Adipose tissue (tissue), 3 donors: ENCODE measurements at places on chromosomes 13 and 19. TPM values are rescaled to one million over a fixed set of nuclear protein-coding genes. Genes with fewer than 3 reads are reported as not detected.

The ZNF730 gene
- polyA plus RNA-seq, result not detected

The AP2A1 gene
- 82.4 TPM for polyA plus RNA-seq

The SIGLEC9 gene
- polyA plus RNA-seq, result 4.3 TPM

The CYP4F2 gene
- 0.08 TPM for polyA plus RNA-seq

The UBE2L5 gene
- 0.02 TPM for polyA plus RNA-seq

The OR10H1 gene
- not detected for polyA plus RNA-seq

The FFAR1 gene
- polyA plus RNA-seq, result not detected

The EFNA2 gene
- not detected for polyA plus RNA-seq

The IRGQ gene
- 3.4 TPM for polyA plus RNA-seq

The PTGIR gene
- polyA plus RNA-seq, result 2.0 TPM

The ZIM2 gene
- 0.09 TPM for polyA plus RNA-seq

The KLK15 gene
- polyA plus RNA-seq, result 0.10 TPM

The NTF4 gene
- not detected for polyA plus RNA-seq

The PSPN gene
- polyA plus RNA-seq, result 0.37 TPM

The PSG2 gene
- polyA plus RNA-seq, result not detected

The DHDH gene
- polyA plus RNA-seq, result 0.30 TPM

The FPR1 gene
- 4.4 TPM for polyA plus RNA-seq

The LSR gene
- polyA plus RNA-seq, result 92.4 TPM

The MYO9B gene
- 18.0 TPM for polyA plus RNA-seq

The GDF15 gene
- polyA plus RNA-seq, result 1.8 TPM

The CYP2S1 gene
- 5.1 TPM for polyA plus RNA-seq
